ENCODE measurements at places on chromosomes 7 and 10.

GRCh38 chr10:120184547-120185337 lies 272.3 kb upstream of the PLPP4 start:
- no peak overlapping the region for H3K27ac ChIP-seq
- peaks cover 2% of the 10 kb centered on the region for H3K4me1 ChIP-seq
- no peaks in the 10 kb centered on the region for H3K36me3 ChIP-seq
- no peak overlapping the region for H3K4me3 ChIP-seq
- H3K27me3 ChIP-seq: no peaks in the 10 kb centered on the region

- H3K4me1 ChIP-seq: no peaks in the 10 kb centered on the region
- H3K4me3 ChIP-seq: no peak overlapping the region
- DNase-seq: no peak
- H3K27me3 ChIP-seq: no peaks in the 10 kb centered on the region
- H3K27ac ChIP-seq: no peak overlapping the region
Observed at GRCh38 chr7:154860621-154861375, 142.1 kb downstream of the PAXIP1 start.

- H3K27ac ChIP-seq: no peak overlapping the region
- DNase-seq: no peak
- H3K27me3 ChIP-seq: no peaks in the 10 kb centered on the region
- H3K4me3 ChIP-seq: no peak overlapping the region
Observed at GRCh38 chr10:78851647-78852046, 217.1 kb upstream of the ZMIZ1 start.

DNA sequence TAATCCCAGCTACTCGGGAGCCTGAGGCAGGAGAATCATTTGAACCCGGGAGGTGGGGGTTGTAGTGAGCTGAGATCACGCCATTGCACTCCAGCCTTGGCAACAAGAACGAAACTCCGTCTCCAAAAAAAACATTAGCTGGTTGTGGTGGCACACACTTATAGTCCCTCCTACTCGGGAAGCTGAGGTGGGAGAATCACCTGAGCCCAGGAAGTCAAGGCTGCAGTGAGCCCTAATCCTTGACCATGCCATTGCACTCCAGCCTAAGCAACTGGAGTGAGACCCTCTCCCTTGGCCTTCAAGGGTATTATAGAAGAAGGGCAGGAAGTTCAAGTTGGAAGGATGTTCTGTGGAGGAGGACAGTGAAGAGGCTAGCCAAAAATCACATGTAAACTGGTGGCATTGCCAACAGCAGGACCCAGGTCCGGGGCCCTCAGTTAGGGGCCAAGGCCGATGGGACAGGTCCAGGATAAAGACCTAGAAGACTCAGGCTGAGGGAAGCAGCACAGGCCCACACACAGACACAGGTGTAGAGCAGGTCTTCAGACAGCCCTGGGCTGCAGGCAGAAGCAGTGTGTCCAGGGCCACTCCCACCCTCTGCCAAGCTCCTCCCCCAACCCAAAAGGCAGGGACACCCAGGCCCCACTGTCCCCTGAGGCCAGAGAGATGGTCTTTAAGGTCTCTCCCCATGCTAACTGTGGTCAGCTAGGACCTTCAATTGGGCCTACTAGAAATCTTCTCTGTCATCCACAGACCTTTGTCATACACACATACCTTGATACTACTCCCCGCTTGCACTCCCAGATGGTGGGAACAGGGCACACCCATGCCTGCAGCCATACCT lies 8.4 kb upstream of the SAMD8 start:
- no peak overlapping the region for H3K4me3 ChIP-seq
- no peak for DNase-seq

GRCh38 chr7:107138696-107139420 lies 29.9 kb upstream of the HBP1 start:
- DNase-seq: no peak
- no peak overlapping the region for H3K27ac ChIP-seq
- H3K36me3 ChIP-seq: no peaks in the 10 kb centered on the region

DNA sequence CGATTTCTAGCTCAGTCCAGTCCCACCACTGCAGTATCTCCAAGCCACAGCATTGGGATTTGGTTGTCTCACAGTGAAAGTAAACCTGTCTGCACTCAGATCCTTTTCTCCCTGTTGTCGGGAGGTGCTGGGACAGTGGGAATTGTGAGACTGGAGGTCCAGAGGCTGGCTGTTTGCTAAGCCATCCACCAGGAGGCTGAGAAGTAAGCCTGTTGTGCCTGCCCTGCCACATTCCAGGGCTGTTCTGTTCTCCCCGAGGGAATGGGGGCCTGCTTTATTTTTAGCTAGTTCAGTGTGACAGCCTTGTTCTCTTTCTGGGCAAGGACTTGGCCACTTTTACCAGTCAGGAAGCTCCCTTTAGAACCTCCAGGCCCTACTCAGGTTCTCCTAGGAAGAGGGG lies 54.9 kb downstream of the HK1 start:
- DNase-seq: no peak
- H3K27me3 ChIP-seq: no peaks in the 10 kb centered on the region
- no peak overlapping the region for H3K4me3 ChIP-seq
- H3K36me3 ChIP-seq: no peaks in the 10 kb centered on the region
- H3K27ac ChIP-seq: no peak overlapping the region

- no peaks in the 10 kb centered on the region for H3K36me3 ChIP-seq
- H3K4me1 ChIP-seq: no peaks in the 10 kb centered on the region
- DNase-seq: no peak
- H3K4me3 ChIP-seq: no peak overlapping the region
- H3K27me3 ChIP-seq: no peaks in the 10 kb centered on the region
- no peak overlapping the region for H3K27ac ChIP-seq
Observed at GRCh38 chr7:31970501-31970900, 99.7 kb downstream of the PDE1C start.
